Stimulated activated CD8-positive, alpha-beta memory T cell treated with anti-CD3 and anti-CD28 coated beads, Interleukin-7, amount 100 ng/mL, for 1 hour (primary cell): ENCODE measurements at places on chromosomes 7 and 10.

- no peak for DNase-seq
These were observed 18.2 kb upstream of the CHST3 start for GRCh38 chr10:71945819-71946474.

GRCh38 chr7:102080434-102081243 lies 206.0 kb upstream of the SH2B2 start:
- no peak for DNase-seq

DNA sequence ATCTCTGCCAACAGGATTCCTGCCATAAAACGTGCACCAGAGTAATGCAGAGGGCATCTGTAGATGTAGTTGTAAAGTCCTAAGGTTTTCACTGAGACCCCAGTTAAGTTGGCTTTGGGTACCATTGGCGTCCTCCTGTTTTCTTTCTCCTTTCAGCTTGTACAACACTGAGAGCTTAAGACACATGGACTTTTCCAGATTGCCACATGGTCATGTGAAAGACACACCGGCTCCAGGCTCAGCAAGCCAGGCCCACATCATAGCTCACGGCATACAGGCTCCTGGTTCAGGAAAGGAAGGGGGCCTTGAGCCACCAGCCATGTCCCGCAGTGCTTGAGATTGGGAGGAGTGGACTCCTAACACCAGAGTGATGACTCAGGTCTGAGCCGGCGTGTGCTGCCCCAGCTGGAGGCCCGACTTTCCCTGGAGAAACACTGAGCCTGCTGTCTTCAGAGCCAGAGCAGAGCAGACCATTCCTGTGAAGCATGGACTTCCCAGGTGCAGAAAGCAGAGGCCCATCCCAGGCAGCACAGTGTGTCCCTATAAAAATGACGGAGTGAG lies 252.7 kb downstream of the PRPF18 start:
- no peak for DNase-seq

GRCh38 chr10:52379287-52379686 lies 65.2 kb downstream of the DKK1 start:
- DNase-seq: no peak

DNA sequence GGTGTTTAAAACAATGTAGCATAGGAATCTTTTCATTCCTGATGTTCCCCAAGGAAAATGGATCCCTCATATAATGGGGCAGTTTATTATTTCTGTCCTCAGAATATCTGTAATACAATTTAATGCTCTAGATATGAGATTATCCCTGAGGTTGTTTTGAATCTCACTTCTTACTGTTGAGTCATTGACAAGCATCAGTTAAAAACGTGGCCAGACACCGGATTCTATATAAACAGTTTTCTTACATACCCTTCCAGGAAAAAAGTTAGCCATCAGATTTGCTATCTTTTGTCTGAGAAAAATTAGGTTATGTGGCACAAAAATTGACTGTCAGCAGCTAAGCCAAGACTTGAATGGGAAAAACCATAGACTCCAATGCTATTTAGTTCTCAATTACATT lies 539.8 kb upstream of the CELF2 start:
- no peak for DNase-seq

- no peak for DNase-seq
These were observed 421.1 kb upstream of the FOXK1 start for GRCh38 chr7:4260867-4261600.

GRCh38 chr7:17559388-17559787 lies 260.9 kb downstream of the AHR start:
- no peak for DNase-seq

DNA sequence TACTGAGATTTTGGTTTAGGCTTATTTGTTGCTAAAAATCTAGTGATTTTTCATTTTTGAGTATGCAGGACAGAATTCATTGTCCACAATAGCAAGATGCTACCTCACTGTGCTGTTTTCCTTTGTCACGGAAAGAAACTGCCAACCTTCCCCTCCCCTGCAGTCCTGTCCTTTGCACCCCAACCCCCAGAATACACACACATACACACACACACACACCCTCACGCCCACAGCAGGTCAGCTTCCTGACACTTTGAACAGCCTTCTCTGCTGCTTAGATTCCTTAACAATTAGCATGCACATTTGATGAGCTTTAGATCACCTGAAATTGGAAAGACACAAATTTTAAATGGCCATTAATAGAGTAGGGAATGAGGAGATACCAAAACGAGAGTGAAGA lies 32.1 kb downstream of the ARMC3 start:
- DNase-seq: no peak

- no peak for DNase-seq
These were observed 67.8 kb upstream of the CDK13 start for GRCh38 chr7:39882148-39882784.

GRCh38 chr10:131673396-131673795 lies 227.4 kb upstream of the PPP2R2D start:
- DNase-seq: no peak

- DNase-seq: no peak
These were observed 144.4 kb downstream of the INSYN2A start for GRCh38 chr10:127052001-127052400.

DNA sequence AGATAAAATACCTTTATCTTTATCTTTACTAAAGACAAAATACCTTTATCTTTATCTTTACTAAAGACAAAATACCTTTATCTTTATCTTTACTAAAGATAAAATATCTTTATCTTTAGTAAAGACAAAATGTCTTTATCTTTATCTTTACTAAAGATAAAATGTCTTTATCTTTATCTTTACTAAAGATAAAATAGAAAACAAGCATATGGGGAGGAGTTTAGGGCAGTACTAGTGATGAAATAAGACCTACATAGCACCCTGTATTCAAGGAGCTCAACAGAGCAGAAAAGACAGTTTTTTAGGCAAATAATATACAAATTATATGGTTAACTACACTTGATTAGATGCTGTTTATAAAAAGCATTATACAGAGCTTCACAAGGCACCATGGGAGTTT lies 19.3 kb downstream of the ANKRD22 start:
- no peak for DNase-seq

DNA sequence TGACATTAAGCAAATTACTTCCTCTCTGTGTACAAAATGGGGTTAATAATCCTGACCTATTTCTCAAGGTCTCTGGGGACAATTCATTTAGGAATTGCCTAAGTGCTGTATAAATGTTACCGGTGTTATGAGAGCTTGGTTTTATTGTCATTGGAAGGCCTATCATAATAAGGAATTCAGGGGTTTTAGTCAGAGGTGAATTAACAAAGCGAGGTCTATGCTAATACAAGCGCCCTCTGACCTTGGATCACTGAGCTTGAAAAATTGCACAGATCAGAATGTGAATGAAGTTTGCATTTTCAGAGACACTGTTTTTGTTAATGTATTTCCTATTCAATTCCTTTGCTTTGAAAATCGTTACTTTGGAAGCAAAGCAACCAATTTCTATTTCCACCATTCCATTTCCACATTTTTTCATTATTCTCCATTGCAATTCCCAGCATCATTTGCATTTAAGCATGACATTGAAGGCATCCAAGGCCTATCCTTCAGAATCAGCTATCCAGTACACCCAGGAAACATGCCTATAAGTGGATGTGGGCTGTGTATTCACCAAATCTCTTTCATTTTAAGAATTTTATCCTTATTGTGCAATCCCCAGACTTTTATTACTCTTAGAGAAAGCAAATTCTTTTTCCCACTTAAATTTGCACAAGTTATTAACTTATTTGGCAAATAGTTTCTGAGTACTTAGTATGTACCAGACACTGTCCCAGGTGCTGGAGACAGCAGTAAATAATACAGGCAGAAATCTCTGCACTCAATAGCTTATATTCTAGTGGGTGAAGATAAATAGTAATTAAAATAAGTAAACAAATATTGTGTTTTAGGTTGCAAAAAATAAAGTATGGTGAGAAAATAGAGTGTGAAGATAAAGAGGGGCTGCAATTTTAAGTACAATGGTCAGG lies 133.1 kb downstream of the NRCAM start:
- no peak for DNase-seq

DNA sequence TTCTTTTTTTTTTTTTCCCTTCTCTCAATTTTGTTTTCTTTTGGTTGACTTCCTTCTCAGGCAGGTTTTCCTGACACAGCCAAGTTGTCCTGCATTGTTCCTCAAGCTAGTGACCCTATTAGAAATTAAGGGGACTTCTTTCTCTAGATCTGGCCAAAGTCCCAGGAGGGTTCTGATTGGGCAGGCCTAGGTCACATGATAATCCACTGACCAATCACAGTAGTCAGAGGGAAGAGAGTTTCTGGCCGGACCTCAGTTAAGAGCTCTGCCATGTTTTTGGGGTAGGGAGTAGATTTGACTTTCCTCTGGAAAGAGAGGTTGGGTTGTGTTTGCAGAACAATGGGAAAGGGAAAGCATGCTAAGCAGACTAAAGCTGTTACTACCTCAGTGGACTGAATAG lies 16.2 kb downstream of the VWA2 start:
- no peak for DNase-seq

DNA sequence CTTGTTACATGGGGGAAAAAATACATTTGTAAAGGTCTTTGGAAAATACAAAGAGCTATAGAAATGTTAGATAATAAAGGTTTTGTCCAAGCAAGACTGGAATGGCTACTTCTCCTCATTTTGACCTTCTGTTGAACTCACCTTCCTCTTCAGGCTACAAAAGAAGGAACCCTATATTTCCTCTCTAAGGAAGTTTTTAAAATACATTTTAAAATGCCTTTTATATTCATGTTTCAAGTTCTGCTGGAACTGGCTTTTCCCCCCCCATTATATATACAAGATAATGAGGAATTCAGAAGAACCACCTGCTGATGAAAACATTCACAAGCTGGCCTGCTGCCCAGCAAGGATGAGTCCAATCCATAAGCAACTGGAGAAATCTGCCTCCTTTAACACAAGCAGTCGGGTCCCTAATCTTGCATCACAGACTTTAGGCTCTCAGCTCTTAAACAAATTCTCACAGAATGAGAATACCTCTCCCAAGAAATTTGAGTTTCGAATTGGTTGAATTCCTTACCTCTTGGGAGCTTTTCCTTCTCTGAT lies 44.6 kb downstream of the MTERF1 start:
- no peak for DNase-seq

- DNase-seq: no peak
These were observed 76.2 kb downstream of the CYP51A1 start for GRCh38 chr7:92058040-92058439.

- DNase-seq: no peak
These were observed 36.8 kb downstream of the RTKN2 start for GRCh38 chr10:62231805-62232204.

DNA sequence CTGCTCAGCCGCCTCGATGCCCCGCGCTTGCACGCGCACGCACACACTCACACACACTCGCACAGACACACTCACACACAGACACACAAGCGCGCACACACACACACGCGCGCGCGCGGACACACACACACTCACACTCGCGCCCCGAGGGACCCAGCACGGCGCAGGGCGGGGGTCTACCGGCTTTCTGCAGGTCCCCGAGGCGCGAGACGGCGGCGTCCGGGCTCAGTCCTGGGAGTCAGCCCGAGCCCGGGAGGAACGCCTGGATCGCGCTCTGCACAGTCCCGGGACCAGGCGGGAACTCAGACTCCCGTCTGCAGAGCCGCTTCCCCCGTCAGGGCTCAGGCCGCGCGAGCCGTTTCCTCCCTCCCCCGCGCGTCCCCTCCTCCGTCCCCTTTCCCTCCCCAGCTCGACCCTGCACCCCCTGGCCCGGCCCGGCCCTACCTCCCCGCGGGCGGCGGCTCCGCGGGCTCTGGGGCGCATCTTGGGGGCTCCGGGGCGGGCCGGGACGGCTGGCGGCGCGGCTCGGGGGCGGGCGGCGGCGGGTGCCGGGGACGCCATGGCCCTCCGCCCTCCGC lies 464 bp downstream of the DENND2A start:
- no peak for DNase-seq
